ENCODE measurements at places on chromosomes 4 and X. TPM values are rescaled to one million over a fixed set of nuclear protein-coding genes. Genes with fewer than 3 reads are reported as not detected.

Gene MAGEA8
- total RNA-seq: not detected

Gene SERPINA7
- total RNA-seq: not detected

Gene ARMCX5
- 13.2 TPM for total RNA-seq

Gene SLC39A8
- total RNA-seq: 11.1 TPM

Gene CXorf38
- 7.1 TPM for total RNA-seq

Gene MTTP
- total RNA-seq: 12.0 TPM

Gene TMEM271
- 0.32 TPM for total RNA-seq

Gene GPC3
- 29.4 TPM for total RNA-seq

Gene ERCC6L
- total RNA-seq: 13.3 TPM

Gene HHIP
- 1.3 TPM for total RNA-seq

Gene TCP11X2
- total RNA-seq: not detected

Gene AMTN
- total RNA-seq: not detected

Gene NEIL3
- 20.6 TPM for total RNA-seq

Gene SHROOM3
- total RNA-seq: 36.4 TPM

Gene REELD1
- not detected for total RNA-seq

Gene TLR6
- total RNA-seq: 0.19 TPM

Gene TEX13C
- not detected for total RNA-seq

Gene NEK1
- 14.7 TPM for total RNA-seq

Gene SMIM31
- not detected for total RNA-seq

Gene PFKFB1
- 0.77 TPM for total RNA-seq

Gene GABRG1
- total RNA-seq: not detected

Gene RNF4
- total RNA-seq: 76.4 TPM

Gene GPM6B
- 119 TPM for total RNA-seq

Gene CT45A2
- total RNA-seq: not detected

Gene MXRA5
- total RNA-seq: 1.3 TPM

Gene STPG2
- 0.23 TPM for total RNA-seq

Gene CXCL1
- not detected for total RNA-seq

All from neural crest cell (in vitro differentiated cells).